Stimulated activated CD8-positive, alpha-beta memory T cell treated with anti-CD3 and anti-CD28 coated beads, Interleukin-15, amount 100 ng/mL, for 24 hours (primary cell): ENCODE measurements at places on chromosomes 12 and 14.

- DNase-seq: no peak
These were observed 86.2 kb downstream of the TSPAN8 start for GRCh38 chr12:71071536-71072097.

DNA sequence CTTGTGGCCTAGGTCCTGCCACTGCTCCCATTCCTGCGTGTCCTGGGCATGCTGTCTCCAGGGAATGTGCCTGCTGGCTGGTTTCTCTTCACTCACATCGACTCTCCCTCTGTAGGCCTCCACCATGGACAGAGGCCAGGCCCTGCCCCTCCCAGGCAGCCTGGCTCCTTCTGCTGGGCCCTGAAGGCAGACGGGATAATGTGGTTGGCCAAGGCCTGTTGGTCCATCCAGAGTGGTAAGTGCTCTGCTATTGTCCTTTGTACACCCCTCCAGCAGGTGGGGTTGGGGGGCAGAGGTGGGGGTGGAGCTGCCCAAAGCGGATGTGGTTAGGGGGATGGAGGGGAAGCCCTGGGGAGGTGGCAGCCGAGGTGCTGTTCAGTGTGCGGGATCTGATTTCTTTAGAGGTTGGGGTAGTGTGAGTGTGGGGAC is 9.5 kb upstream of the NR4A1 start:
- no peak for DNase-seq

DNA sequence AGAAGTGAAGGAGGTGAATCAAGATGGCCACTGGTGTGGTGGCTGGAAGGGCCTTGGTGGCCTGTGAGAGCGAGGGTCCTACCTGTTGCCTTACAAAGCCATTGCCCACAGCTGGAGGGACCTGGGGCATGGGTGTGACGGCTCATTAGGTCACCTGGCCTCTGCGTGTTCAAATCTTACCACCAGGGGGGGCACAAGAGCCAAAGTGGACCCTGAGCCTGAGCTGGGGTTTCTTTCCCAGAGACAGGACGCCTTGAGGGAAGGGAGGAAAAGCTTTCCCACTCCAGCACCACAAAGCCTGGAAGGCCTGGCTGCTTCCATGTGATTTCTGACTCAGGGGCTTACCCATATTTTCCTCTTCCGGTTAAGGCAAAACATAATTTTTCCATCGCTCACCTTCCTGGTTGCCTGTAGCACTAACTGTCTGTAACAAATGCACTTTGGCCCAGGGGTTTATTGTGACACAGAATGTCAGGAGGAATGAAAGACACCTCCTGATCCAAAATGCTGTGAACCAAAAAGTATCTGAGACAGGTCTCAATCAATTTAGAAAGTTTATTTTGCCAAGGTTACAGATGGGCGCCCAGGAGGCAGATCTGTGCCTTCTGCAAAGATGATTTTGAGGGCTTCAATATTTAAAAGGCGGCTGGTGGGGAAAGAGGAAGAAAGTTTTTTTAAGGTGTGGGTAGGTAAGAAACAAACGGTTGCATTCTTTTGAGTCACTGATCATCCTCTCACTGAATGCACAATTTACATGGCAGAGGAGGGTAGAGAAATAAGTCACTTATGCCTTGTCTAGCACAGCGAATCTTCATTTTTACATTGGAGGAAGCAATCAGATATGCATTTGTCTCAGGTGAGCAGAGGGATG is 4.3 kb upstream of the CD9 start:
- DNase-seq: peak; percentile 59

GRCh38 chr12:122799641-122800243 is 25.4 kb downstream of the CCDC62 start:
- no peak for DNase-seq

- no peak for DNase-seq
These were observed 171.0 kb upstream of the DAAM1 start for GRCh38 chr14:59017285-59017965.

DNA sequence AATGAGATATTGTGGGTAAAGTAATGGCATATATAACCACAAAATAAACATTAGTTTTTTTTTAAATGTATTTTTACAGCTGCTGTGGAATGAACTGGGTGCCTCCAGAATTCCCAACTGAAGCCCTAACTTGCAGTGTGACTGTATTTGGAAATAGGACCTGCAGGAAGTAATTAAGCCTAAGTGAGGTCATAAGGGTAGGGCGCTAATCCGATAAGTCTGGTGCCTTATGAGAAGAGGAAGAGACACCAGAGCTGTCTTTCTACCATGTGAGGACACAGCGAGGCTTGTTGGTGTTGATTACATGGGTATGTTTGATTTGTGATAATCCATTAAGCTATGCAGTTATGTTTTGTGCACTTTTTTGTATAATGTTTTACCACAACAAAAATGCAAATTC is 136.8 kb downstream of the TPH2 start:
- DNase-seq: no peak

- DNase-seq: no peak
These were observed 5.0 kb upstream of the SLC35F4 start for GRCh38 chr14:57870686-57871457.

DNA sequence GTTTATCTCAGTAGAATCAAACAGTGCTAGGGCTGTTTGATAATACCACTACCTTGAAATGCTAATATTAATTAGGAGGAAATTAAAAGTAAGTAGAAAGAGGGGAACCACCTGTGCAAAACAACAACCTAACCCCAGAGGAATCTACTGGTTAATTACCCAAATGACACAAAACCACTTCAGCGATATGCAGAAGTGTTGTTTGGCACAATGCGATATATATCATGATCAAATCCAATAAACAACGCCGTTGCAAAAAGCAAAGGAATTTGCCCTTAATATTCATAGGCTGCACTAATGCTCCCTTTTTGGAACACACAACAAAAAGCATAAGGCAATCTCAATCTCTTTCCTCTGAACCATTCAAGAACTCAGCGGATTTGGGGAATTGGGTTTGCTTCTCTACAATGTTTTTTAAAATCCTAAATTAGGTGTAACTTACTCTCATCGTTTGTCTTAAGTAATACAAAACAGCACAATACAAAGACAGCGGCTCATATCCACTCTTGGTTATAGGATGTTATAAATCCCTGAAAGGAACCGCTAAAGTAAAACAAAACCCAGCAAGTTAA is 1.5 kb downstream of the MAP4K5 start:
- DNase-seq: no peak

DNA sequence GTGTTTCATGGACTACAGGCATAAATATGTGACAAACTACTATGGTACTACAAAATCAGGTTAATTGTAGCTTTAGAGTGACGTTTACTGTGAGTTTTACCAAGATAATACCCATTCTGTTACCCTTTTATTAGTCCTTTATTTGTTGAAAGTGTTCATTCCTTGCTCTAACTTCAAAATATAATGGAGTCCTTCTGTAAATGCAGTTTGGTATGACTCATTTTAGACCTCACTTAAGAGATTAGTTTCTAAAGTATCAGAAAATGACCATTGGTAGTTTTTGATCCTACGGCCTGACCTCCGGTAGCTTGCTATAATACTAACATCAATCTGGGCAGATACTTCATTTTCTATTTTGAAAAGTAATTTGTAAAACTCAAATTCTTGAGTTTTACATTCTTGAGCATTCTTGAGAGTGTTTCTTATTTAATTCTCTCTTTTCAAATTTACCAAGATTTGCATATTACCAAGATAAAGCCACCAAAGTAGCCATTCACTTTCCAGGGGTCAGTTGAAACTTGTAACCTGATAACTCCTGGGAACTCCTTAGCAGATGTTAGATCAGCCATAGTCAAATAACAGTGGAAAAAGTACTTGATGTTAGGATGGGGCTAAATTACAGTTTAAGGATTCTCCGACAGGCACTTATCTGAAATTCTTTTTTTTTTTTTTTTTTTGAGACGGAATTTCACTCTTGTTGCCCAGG is 4.2 kb downstream of the HSPA2 start:
- DNase-seq: no peak

DNA sequence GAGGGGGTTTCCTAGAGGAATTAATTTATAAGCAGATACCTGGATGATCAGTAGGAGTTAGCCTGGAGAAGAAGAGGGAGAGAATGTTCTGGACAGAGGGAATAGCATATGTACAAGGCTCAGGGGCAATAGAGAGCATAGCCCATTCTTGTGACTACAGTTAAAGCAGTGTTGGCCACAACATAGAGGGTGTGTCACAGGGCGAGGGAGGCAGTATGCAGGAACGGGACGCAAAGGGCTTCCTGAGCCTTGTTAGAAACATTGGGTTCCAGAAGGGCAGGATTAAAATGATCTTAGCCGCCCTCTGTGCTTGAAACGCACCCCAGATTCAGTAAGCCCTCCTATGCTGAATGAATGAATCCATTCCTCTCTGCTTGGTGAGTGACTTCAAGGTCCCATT is 142.2 kb upstream of the PWP1 start:
- DNase-seq: no peak

DNA sequence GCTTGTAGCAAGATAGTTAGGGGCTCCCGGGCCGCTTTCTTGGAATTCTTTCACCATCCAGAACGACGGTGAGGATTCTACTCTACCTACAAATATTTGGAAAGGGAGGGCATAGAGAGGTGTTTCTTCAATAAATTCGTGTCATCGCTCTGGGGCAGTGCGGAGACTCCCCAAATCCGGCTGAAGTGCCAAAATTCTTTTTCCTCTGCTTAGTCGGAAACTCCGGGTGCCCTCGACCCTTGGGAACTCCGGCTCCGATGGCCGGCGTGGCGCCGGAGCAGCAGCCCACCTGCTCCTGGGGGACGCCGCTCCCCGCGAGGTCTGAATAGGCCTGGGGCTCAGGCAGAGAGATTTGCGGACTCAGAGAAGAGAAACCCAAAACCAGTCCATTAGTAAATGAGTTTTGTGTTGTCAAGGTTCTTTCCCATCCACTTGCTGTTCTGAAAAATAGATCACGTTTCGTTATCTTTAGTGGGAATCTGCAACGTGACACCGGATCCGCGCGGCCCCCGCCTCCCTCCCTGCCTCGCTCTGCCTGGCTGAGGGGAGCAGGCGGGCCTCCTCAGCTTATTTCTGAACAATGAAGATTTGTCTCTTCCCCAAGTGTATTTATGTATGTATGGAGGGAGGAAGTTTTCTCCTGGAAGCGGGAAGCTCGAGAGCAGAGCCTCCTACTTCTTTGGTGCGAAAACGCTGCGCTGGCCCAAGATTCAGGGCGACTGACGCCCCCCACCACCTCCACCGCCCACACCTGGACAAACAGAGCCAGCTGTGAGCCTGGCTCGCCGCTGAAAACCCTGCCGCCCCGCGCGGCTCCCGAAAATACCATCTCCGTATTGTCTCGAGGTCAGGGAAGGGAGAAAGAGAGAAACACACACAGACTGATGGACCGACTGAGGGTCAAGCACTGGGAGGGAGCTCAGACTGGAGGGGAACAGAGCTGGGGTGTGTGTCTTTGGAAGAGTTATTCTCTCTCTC is 3.7 kb upstream of the SIX1 start:
- DNase-seq: no peak

GRCh38 chr12:32548691-32549281 is 130.3 kb upstream of the DNM1L start:
- DNase-seq: no peak

GRCh38 chr12:42823679-42824078 is 234.1 kb upstream of the PRICKLE1 start:
- no peak for DNase-seq

DNA sequence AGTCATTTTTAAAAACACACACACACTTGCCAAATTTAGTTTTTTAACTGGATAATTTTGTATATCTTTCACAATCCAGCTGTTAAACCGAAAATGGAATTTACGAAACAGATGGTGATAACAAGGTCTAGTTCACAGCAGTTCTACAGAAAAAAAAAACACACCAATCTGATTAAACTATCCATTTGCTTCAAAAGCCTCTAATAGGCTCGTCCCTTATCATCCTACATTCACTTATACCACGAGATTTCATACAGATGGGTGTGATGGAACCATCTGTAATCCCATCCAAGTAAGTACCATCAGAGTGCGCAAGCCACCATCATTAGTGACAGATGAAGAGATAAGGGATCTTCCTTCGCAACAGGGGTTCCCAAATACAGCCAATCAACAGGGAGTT is 20.1 kb downstream of the GCH1 start:
- DNase-seq: no peak

GRCh38 chr14:82047777-82048470 is 514.3 kb upstream of the SEL1L start:
- no peak for DNase-seq

GRCh38 chr12:127501916-127502315 is 765.1 kb upstream of the TMEM132C start:
- no peak for DNase-seq

DNA sequence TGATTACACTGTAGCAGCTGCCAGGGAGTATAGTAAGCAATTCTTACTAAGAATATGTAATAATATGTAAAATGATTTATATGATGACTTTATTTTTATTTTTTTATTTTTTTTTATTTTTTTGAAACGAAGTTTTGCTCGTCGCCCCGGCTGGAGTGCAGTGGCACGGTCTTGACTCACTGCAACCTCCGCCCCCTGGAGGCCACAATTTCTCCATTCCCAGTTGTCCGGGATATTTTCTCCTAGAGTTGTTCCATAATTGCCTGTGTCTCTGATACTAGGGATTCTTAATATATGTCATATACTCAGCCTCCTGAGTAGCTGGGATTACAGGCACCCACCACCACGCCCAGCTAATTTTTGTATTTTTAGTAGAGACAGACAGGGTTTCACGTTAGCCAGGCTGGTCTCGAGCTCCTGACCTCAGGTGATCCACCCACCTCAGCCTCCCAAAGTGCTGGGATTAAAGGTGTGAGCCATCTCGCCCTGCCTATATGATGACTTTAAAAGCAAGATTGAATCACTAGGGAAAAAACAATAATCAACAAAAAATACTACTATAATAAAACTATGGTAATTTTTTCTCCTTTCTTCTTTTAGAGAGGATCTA is 12.2 kb upstream of the ITPR2 start:
- DNase-seq: no peak

DNA sequence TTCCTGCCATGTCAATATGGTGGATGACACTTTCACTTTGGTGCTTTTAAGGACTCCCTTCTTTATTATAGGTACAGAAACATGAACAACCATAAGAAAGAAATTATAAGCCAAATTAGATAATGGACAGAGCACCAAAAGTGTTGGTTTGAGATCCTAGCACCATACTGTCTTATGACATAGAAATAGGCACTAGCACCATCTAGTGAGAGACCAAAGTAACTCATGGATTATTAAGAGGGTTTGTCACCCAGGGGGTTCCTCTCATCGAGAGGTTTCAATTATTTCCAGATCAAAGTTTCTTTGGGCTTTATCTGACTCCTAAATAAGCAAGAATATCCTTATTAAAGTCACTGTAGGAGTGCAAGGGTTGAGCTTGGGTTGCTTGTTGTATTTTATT is 153.0 kb upstream of the DIO2 start:
- DNase-seq: no peak
